Fibroblast of villous mesenchyme (primary cell): ENCODE measurements at places on chromosomes 13 and 19. TPM values are rescaled to one million over a fixed set of nuclear protein-coding genes. Genes with fewer than 3 reads are reported as not detected.

The CLEC17A gene
- not detected in 2 replicates for total RNA-seq

The TMPRSS9 gene
- not detected in 2 replicates for total RNA-seq

The KIR2DL3 gene
- total RNA-seq = not detected in 2 replicates

The NCAN gene
- total RNA-seq = under 0.01 TPM in 1 of 2 replicates, not detected in the other

The CAPN12 gene
- 0.86 TPM in 1 of 2 replicates, not detected in the other for total RNA-seq

DNA sequence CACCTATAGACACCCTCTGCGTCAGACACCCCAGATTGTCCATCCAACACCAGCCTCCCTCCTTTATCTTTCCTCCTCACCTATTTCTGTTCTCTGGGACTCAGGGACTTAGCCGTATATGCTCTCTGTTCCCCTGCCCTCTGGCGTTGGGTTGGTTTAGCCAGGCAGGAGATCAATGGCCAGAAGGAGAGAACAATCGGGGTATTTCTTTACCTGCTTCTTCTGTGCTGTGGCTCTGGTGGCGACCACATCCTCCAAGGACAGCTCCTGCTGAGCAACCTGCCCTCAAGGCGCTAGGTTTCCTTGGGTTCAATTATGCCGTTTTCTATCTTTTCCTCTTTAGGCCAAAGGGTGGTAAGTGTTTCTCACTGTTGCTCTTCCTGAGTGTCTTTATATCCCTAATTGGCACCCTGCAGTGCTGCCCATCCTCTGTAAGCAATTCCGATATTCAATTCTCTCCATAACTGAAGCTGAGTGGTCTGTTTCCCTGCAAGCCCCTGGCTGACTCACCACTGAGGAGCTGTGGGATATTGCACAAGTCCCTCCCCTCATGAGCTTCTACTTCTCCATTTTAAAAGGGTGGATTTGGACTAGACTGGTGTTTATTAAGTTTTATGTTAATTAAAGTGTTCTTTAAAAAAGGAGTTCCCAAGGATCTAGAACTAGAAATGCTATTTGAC, 63.7 kb upstream of the TMTC4 start:
- DNase-seq = no peak

GRCh38 chr19:50520822-50521465, 7.2 kb upstream of the ASPDH start:
- no peak for DNase-seq
